ENCODE measurements at places on chromosomes 3 and 15.

- no peak for DNase-seq
Observed at GRCh38 chr3:77667901-77668300, 628.0 kb downstream of the ROBO2 start.

GRCh38 chr3:144028798-144029411 lies 57.3 kb downstream of the DIPK2A start:
- DNase-seq = no peak

- no peak for DNase-seq
Observed at GRCh38 chr3:54761637-54762036, 166.2 kb downstream of the LRTM1 start.

DNA sequence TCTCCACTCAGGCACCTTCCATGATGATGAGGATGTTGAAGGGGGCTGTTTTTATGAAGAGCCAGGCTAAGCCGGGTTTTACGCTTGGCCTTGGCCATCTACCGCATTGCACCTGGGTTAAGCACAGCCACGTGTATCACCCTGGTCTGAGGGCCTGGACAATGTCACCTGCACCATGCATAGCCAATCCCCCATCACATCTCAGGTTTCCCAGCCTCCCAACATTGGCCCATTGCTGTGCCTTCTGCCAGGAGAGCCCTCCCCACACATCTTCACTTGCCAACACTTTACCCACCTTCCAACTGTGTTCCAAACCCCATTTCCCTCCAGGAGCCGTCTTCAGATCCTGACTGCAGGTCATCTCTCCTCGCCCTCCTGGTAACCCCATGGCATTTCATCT lies 135.3 kb upstream of the ABHD17C start:
- DNase-seq = no peak
